Amygdala (tissue), 56 donors: ENCODE measurements at places on chromosomes 1 and 21.

GRCh38 chr1:66258404-66259105, 275.4 kb upstream of the SGIP1 start:
- DNase-seq: no peak

DNA sequence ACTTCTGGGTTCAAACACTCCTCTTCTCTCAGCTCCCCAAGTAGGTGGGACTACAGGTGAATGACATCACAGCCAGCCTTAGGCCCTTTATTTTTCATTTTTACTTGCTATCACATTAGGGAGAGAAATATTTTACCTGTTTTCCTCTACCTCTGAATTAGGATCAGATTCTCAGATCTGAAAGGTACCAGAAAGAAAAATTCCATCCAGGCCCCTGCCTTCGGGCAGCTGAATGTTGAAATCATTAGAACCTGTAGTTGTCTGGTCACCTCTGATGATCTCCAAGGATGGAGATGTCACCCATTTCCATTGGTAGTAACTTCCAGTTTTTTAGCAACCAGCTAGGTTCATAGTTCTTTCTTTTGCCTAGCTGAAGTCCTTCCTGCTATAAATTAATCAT, 175.6 kb upstream of the TNR start:
- no peak for DNase-seq

GRCh38 chr1:90114521-90115141, 119.7 kb downstream of the ZNF326 start:
- no peak for DNase-seq

DNA sequence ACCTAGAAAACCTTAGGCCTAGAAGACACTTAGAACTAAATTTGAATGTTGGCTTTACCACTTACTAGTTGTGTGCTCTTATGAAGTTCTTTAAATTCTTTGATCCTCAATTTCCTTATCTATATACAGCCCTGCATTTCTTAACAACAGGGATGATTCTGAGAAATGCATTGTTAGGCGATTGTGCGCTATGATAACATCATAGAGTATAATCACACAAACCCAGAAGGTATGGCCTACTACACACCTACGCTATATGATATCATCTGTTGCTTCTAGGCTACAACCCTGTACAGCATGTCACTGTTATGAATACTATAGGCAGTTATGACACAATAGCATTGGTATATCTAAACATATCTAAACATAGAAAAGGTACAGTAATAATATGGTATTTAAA, 137.4 kb downstream of the CHD1L start:
- DNase-seq: no peak

- DNase-seq: peak; percentile 12
Measured at GRCh38 chr1:10727751-10728232, 68.7 kb downstream of the CASZ1 start.

GRCh38 chr21:42531771-42532170, 18.1 kb downstream of the SLC37A1 start:
- DNase-seq: no peak

DNA sequence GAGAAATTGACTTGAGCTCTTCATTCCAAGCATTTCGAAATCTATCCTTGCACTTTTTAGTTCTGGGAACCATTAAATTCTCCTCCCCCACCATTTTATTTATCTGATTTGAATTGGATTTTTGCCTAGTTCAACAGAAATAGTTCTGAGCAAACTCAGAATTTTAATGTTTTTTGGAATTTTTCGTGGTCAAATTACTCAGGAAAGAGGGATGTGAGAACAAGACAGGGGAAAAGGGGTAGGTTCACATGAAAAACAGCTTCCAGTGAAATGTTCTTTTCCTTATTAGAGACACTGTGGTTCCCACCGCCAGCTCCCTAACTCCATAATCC, 5.7 kb upstream of the ZNF697 start:
- DNase-seq: no peak

DNA sequence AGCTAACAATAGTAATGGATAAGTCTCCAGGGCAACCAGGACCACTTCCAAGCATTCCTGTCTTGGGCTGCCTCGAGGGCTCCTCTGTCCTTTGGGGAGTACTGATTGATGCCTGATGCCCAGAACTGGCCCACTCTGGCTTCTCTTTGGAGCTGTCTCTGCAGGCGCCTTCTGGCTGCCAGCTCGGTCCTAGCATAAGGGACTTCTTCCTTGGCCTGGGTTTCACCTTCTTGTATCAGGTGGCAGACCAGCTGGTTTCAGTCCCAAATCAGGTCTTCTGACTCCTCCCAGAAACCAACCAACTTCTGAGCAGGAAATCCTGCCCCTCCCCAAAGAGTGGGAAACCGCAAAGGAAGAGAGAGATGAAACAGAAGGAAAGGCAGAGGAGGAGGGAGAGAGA, 10.6 kb downstream of the G0S2 start:
- DNase-seq: no peak

GRCh38 chr1:226691247-226691646, 47.8 kb downstream of the ITPKB start:
- no peak for DNase-seq

GRCh38 chr1:2044510-2045319, 5.5 kb upstream of the PRKCZ start:
- peak; percentile 6 for DNase-seq

DNA sequence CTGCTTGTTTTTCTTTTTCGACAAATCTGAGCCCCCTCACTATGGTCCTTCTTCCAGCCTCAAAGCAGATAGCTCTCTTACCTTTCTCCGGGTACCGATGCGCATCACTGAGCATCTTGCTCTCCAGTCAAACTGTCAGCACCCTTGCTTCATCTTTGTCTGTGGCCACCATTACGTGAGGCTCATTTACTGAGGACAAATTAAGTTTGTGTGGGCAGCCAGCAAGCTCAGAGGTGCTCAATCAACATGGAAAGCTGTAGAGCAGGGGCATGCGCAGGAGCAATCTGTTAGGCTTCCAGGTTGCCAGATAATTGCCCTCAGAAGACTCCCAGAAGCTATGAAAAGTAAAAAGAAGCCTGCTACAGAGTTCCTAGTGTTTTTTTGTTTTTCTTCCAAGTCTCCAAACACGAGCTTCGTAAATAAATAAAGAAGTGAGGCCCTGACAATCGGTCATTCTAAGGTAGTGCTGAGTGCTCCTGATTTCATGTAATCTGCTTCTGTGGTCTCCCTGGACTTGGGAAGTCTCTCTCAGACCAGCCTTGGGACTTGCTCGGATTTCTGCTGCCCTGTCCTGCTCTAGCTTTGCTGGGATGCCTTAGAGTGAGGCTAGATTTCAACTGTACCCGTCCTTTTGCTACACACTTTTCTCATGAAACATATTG, 1.8 kb downstream of the C1orf53 start:
- no peak for DNase-seq

DNA sequence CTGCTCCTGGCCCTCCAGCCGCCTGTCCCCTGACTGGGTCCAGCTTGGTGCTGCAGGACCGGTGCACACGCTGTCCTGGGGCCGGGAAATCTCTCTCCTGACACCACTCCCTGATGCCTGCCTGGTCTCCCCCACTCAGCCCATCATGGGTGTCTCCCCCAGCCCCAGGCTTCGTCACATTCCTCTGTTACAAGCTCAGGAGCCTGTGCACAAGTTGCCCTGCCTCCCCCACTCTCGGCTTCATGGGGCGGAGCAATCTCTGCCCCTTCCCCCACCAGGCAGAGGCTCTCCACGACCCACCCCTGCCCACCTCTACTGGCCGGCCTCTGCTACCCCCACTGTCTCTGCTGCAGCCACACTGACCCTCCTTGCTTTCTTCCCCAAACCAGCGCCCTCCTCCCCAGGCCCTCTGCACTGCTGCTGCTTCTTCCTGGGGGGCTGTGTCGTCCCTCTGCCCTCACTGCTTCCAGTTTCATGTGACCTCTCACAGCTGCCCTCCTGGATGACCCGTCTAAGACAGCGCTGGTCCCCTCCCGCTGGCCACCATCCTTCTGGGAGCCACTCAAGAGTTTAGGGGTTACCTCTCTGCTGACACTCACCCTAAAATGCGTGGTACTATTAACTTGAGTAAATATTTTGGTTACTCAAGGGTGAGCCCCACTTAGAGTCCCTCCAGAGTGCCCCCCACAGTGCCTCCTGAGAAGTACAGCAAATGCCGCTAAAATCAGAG, 5.7 kb upstream of the RIPK4 start:
- no peak for DNase-seq

DNA sequence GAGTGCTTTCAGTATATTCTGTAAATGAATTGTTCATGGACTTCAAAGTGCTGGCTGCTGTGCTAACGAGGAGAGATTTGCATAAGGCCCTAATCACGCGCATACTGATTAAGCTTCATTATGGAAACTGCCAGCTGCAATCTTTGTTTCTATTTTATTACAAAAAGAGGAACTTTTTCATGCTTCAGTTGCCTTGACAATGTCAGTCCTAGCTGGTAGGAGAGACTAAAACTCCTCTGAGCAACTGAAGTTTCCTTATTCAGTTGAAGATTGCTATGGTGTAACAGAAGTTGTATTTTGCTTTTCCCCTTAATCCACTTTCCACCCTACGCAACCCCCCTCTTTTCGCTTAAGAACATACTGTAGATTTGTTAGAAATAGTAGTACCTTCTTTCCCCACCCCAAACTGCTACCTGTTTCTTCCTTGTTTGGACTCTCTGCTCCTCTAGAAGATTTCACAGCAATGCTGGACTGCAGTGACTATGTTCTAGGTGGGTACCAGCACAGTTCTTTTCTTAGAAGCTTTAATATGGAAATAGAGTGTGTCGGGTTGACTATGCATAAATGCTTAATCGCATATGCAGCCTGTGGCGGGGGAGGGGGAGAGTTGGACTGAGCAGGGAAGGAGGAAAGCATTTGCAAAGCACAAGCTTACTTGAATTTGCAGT, 108.3 kb downstream of the POU2F1 start:
- DNase-seq: no peak

GRCh38 chr1:117436513-117436912, 69.3 kb downstream of the MAN1A2 start:
- DNase-seq: peak; percentile 41

DNA sequence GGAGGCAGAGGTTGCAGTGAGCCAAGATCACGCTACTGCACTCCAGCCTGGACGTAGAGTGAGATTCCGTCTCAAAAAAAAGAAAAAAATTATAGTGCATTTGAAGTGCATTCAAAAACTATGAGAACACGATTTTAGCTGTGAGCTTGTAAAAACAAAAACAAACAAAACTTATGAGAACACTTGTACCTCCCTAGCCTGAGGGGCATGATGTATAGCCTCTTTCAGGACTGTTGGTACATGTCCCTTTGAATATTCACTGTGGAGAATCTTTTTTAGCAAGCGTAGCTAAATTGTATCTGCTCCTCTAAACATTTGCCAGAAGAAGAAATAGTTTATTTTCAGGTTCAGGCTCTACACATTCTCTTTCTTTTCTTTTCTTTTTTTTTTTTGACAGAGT, 9.5 kb upstream of the DEGS1 start:
- no peak for DNase-seq

GRCh38 chr1:76583875-76584477, 283.3 kb upstream of the ST6GALNAC5 start:
- no peak for DNase-seq

GRCh38 chr1:78102916-78103315, 57.1 kb downstream of the GIPC2 start:
- no peak for DNase-seq

GRCh38 chr1:66998972-66999371, 55.0 kb downstream of the SLC35D1 start:
- no peak for DNase-seq

- DNase-seq: no peak
Measured at GRCh38 chr1:53471000-53471399, 11.8 kb downstream of the DMRTB1 start.

- no peak for DNase-seq
Measured at GRCh38 chr1:166933633-166934032, 41.7 kb downstream of the ILDR2 start.

DNA sequence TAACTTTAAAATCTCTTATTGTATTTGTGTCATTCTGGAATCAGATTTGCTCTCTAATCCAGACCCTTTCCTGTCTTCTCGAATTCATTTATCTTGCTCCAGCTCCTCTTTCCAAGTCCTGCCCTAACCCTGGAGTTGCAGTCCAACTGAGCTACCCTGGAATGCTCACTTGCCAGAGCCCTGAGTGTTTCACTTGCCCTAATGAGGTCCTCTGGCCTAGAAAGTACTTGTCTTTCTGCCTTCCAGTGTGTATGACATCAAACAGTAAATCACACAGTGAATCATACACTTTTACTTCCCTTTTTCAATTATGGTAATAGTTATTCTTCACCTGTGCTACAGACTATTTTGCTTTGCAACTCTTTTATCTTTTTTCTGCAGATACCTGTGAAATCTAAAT, 96.9 kb downstream of the NEK7 start:
- no peak for DNase-seq

GRCh38 chr1:195954848-195955247, 653.4 kb downstream of the KCNT2 start:
- no peak for DNase-seq

DNA sequence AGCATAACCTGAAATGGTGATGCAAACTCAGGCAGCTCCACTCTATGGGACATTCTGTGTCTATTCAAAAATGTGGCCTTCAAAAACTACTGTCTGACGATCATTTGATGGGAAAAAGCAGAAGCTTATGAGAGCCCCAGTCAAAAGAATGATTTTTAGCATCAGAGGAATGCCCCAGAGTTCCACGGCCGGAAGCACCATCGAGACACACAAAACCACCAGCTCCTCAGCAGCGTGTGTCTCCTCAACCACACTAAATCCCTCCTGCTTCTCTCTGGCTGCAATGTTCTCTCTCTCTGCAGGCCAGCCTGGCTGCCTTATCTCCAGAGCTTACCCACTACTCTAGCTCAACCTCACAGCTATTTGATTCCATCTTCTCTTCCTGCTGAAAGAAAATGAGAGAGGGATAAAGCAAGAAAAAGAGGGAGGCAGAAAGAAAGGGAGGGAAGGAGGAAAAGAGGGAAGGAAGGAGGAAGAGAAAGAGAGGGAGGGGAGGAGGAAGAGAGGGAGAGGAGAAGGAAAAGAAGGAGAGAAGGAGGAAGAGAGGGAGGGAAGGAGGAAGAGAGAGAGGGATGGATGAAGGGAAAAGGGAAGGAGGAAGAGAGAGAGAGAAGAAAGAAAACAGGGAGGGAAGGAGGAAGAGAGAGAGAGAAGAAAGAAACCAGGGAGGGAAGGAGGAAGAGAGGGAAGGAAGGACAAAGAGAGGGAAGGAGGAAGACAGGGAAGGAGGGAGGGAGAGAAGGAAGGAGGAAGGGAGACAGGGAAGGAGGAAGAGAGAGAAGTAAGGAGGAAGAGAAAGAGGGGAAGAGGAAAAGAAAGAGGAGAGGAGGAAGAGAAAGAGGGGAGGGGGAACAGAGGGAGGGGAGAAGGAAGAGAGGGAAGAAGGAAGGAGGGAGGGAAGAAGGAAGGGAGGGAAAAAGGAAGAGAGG, 33.5 kb upstream of the LAPTM5 start:
- DNase-seq: no peak

GRCh38 chr1:42943166-42943565, 15.5 kb downstream of the SLC2A1 start:
- no peak for DNase-seq

GRCh38 chr1:162626094-162626493, 6.2 kb upstream of the DDR2 start:
- no peak for DNase-seq
